ENCODE measurements at places on chromosomes 6 and 20. TPM values are rescaled to one million over a fixed set of nuclear protein-coding genes. Genes with fewer than 3 reads are reported as not detected.

KCNQ2 gene
- 1.4 TPM for total RNA-seq

TMEM217 gene
- 2.0 TPM for total RNA-seq

ANKRD66 gene
- total RNA-seq: not detected

PLA2G7 gene
- not detected for total RNA-seq

MCCD1 gene
- total RNA-seq: not detected

ZBTB12 gene
- total RNA-seq: 2.3 TPM

FAM209B gene
- not detected for total RNA-seq

MACROD2 gene
- total RNA-seq: not detected

SGK1 gene
- total RNA-seq: 67.2 TPM

RIPPLY2 gene
- not detected for total RNA-seq

GUCA1A gene
- total RNA-seq: 0.58 TPM

HTR1B gene
- total RNA-seq: 8.2 TPM

YTHDF1 gene
- total RNA-seq: 15.6 TPM

ZCCHC3 gene
- total RNA-seq: 11.9 TPM

MYMX gene
- not detected for total RNA-seq
